ENCODE measurements at places on chromosomes 13 and 19.

DNA sequence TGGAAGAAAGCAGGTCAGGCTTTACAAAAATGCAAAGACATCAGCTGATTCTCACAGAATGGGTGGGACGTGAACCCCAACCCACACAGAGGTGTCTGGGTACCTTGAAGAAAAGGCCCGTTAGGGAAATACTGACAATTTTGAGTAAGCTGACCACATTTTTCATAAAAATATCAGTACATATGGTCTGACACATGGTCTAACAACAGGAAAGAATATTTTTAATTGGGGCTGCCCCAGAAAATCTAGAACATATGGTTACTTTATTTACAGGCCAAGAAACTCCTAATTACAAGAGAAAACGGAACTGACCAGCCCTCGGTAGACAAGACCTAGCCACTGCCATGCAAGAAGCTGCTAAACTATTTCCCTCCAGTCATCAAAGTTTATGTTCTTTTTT is 48.7 kb upstream of the ITM2B start:
- DNase-seq, result no peak

GRCh38 chr19:39398297-39398864 is 7.2 kb downstream of the MED29 start:
- DNase-seq, result peak; percentile 94

GRCh38 chr19:5456841-5457200 is 1.6 kb downstream of the ZNRF4 start:
- no peak for DNase-seq

- DNase-seq, result no peak
Observed at GRCh38 chr13:100274942-100275506, 186.1 kb downstream of the PCCA start.

DNA sequence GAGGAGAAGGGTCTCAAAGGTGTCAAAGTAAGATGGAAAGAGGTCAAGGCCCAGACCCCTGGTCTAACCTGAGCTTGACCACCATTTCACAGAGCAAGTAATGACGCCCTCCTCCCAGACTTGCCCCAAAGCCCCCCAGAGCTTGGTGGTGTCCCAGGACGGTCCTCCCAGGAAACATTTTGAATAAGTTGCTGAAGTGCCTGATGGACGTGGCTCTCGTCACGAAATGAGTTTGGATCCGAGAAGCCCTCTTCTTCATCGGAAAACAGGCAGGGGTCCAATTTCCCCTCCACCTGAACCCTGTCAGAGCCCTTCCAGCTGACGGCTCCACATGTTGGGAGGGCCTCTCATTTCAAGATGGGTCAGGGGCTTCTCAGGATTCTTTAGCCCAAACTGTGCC is 54.5 kb upstream of the TPM4 start:
- no peak for DNase-seq

- DNase-seq, result no peak
Observed at GRCh38 chr13:47126432-47126831, 229.6 kb upstream of the HTR2A start.

GRCh38 chr13:43077046-43077445 is 53.7 kb downstream of the DNAJC15 start:
- DNase-seq, result no peak

GRCh38 chr13:74707291-74707690 is 573.1 kb upstream of the KLF12 start:
- DNase-seq, result no peak

- no peak for DNase-seq
Observed at GRCh38 chr19:8461891-8462290, 17.1 kb downstream of the HNRNPM start.

GRCh38 chr19:10290357-10290875 is 664 bp downstream of the ICAM5 start:
- DNase-seq, result no peak

- no peak for DNase-seq
Observed at GRCh38 chr13:94210816-94211215, 268.7 kb downstream of the DCT start.

GRCh38 chr13:96533408-96533807 is 443.5 kb downstream of the HS6ST3 start:
- DNase-seq, result no peak

GRCh38 chr13:27081893-27082679 is 89.5 kb downstream of the USP12 start:
- no peak for DNase-seq

DNA sequence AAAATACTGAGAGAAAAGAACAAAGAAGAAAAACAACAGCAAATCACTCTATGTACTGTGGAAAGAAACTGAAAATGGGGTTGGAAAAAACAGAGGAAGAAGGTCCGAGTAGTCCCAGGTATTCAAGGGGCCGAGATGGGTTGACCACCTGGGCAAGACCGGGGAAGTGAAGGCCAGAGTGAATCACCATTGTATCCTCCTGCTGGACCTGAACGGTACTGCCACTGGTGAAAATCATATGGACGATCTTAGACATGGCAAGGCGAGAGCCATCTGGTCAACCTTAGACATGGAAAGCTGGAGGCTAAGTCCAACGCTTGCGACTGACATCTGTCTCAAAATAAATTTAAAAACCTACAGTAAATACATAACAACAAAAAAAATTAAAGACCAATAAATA is 44.4 kb upstream of the ZNF91 start:
- no peak for DNase-seq

DNA sequence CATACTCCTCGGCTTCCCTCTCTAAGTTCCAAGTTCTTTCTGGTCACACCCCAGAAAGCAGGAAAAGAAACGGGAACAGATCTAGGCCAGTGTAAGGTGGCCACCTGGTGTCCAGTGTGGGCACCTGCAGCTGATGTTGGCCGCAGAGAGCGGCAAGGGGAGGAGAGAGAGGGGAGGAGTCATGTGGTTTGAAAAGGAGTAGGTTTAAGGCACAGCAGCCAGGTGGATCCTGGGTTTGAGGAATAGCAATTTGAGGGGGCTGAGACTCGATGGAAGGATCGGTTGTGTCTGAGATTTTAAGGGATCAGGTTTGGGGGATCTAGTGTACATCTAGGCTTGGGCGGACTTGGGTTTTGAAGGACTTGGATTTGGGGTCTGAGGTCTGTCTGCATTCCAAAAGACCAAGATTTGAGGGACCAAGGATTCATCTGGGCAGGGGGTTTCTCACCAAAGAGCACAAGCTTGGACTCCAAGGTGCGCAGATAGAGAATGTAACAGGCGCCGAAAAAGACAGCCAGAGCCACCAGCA is 1.2 kb downstream of the RABAC1 start:
- DNase-seq, result peak; percentile 41

DNA sequence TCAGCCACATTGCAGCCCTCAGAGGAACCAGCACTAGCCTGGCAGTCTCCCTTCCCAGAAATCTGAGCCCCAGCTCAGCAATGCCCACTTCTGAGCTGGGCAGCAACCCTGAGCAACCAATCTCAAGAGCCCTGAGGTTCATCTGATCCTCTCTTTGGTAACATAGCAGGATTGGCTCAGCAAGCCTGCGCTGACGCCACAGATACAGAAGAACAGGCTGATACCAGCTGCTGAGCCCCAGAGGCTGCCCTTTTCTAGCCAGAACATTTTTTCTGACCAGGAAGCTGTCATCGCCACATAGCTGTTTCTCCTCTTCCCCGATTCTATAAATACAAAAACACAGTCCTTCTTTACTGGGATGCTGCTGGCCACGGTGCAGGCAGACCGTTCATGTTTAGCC is 59.8 kb downstream of the TRPM4 start:
- no peak for DNase-seq

DNA sequence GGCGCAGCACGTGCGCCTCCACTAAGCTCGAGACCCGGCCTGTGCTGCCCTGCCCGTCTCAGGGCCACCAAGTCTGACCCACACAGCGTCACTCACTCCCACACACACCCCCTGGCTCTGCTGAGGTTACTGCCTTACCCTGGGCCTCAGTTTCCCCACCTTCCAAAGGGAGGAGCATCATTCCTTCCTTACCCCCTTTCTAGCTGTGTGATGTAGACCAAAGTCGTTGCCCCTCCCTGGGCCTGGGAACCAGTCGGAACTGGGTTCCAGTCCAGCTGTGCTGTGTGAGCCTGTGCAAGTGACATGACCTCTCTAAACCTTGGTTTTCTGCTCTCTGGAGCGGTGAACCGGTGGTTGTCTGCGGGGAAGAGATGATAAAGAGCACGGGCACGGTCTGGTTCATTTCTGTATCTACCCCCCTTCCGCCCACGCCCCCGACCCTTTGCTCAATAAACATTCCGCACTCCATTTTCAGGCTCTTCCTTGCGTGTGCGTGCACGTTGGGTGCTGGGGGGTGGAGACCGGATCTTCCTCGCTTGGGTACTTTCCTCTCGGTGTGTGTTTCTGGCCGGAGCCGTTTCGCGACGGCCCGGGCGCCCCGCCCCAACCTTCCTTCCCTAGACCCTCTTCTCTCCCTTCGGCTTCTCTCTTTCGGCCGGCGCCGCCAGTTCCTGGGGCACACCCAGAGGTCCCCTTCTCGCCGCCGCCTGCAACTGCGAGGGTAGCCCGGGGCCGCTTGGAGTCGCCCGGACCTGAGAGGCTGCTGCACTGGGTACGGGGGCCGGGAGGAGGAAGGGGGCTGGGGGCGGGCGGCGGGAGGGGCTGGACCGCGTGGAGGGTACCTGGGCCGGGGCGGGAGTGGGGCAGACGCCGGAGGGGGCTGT is at the start of gene ZNF581:
ZNF581 (plus strand) TSS at position 647 of the 884 bp plus-strand sequence. CDS start 923 bp downstream, outside the sequence.
- DNase-seq, result no peak

DNA sequence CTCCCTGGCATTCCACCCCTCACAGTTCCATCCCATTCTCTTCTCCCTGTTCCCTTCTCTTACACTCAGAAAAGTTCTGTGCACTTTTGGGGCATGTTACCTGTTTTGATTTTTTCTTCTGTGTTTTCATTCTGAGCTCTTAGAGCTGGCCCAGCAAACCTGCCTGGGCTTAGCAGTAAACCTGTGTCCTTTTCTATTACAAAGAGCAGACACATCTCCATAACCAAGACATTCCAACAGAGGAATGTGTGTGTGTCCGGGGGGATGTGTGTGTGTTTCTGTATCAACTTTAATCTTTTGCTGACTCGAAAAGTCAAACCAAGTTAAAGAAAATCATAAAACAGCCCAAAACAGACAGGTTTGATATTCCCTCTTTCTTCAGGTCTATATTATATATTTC is 49.1 kb upstream of the SOX21 start:
- DNase-seq, result no peak

DNA sequence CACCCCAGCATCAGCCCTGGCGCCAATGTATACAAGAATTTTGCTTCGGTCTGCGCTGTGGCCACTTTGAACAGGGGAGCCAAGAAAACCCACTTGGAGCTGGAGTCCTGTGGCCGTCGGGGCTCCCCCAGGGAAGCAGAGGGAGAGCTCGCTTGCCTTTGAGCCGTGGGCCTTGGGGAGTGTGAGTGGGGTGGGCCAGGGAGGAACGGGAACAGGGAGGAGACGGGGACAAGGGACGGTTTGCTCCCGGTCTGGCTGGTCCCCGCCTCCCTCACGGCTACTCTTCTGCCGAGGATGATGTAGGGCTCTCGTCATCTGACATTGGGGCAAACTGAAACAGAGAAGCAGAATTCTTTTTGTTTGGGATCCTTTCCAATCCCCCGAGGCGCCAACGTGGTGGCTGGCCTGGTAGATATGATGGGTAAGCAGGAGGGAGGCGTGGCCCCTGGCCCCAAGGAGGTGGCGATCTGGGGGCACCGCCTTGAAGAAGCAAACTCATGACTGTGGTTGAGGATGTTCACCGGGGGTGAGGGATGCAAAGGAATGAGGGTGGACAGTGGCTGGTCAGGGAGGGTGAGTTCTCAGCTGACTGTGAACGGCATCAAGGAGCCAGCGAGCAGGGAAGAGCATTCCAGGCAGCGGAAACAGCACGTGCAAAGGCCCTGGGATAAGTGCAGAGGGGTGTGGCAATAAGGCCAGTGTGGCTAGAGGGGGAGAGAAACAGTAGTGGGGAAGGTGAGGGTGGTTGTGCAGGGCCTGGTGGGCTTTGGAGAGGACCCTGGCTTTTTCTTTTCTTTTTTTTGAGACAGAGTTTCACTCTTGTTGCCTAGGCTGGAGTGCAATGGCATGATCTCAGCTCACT is 10.9 kb upstream of the SPC24 start:
- no peak for DNase-seq

GRCh38 chr13:42219876-42220275 is 52.1 kb upstream of the AKAP11 start:
- no peak for DNase-seq

DNA sequence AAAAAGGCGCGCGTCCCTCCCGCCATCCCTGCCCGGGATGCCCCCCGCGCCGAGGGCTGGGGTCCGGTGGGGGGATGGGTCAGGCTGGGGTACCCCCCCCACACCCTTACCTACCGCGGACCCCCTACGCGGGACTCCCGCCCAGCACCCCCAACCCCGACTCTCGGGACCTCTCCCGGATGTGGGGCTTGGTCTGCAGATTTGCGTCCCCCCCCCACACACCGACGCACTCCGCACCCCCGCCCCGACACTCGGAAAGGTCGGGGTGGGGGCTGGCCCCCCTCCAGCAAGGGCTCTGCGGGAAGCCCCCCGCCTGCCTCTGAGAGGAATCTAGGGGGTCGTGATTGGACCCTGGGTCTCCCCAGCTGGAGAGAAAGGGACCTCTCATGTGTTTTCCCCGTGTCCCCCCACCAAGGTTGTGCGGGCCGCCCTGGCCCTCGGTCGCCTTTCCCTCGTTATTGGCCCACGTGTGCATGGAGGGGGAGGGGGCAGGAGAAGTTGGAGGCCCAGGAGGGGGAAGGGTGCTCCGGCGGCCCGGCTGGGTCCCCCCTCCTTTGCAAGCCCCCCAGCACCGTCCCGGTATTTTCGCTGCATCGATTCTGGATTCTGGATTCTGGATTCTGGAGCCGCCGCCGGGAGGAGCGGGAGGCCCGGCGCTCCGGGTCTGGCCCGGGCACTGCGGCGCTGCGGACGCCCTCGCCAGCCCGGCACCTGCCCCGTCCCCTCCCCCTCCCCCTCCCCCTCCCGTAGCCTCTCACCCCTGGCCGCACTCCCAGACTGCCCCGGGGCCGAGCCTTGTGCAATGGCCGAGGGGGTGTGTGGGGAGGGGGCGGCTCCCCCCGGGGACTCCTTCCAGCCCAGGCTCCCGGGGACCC is 607 bp downstream of the NFIC start:
- no peak for DNase-seq

DNA sequence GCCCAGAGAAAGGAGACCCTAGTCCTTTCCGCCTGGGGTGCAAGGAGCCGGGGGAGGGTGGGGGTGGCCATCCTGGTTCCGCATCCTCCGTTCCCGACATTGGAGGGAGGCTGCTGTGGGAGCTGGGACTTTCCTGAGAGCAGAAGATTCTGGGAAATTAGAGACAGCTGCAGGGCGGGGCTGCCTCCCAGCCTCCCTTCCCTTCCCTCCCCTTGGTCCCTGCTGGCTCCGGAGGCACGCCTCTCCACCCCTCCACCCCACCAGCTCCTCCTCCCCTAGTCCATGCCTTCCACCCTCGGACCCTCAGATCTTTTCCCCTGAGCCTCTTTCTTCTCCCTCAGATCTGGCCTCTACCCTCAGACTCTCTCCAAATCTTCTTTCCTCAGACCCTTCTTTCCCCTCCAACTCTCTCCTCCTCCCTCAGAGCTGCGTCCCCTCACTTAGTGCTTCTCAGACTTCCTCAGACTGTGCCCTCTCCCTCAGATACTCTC is 3.1 kb upstream of the BCL3 start:
- DNase-seq, result no peak
